ENCODE measurements at places on chromosomes 3 and 15.

GRCh38 chr3:108338901-108339545 is 42.7 kb downstream of the HHLA2 start:
- DNase-seq, result no peak

DNA sequence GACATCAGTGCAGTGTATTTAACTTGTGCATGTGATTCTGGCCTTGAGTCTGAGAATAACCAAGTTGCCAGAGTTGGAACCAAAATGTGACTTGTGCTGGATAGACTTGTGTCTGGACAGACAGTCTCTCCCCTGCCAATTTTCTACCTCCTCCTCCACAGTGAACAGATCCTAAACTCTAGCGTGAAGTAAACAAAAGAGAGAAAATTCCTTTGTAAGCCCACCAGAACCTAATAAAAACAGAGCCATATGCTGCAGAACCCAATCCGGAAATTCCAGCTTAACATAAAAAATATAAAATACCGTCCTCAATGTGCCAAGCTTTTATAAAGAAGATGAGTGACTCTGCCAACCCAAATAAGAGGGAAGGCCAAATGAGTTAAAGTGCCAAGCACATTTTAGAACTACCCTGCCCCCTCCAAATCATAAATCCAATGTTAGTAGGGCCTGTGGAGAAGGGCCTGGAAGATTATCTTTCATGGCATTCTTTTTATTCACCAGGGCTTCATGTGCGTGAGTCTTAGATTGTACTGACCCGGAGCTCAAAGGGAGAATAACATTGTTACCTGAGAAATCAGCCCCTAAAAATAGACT is 344.6 kb upstream of the PROK2 start:
- no peak for DNase-seq

- DNase-seq, result peak; percentile 66
Measured at GRCh38 chr15:25710184-25710583, 152.9 kb downstream of the ATP10A start.

- DNase-seq, result no peak
Measured at GRCh38 chr15:65287520-65287855, 805 bp upstream of the PARP16 start.

DNA sequence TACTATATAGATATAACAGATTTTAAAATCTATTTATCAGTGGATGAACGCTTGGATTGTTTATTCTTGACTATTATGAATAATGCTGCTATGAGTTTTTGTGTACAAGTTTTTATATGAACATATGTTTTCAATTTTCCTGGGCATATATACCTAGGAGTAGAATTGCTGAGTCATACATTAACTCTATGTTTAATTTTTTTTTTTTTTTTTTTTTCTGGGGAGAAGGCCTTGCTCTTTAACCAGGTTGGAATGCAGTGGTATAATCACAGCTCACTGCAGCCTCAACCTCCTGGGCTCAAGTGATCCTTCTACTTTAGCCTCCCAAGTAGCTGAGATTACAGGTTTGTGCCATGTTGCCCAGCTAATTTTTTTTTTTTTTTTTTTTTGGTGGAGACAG is 9.1 kb downstream of the CIDEC start:
- DNase-seq, result no peak

Measured in activated T-cell treated with anti-CD3 and anti-CD28 coated beads, Interleukin-2, amount 50 U/mL, for 48 hours (primary cell).